ENCODE measurements at places on chromosomes 2 and 18.

GRCh38 chr18:44841221-44841620 is 160.5 kb downstream of the SETBP1 start:
- DNase-seq = no peak

DNA sequence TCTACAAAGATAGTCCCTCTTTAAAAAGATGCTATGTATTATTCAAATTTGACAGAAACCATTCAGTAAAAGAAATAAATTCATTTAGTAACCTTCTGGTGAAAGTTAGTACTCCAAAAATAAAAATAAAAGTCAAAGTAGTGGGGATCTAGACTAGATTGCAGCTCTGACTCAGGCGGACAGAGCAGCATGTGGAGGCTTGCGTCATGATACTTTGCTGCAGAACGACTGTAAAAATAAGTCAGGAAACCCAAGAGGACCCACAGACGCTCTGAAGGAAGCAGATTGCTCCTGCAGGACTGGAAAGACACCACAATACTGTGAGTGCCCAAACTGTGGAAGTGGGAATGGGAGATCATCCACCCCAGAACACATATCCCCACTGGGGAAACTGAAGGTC is 301.9 kb downstream of the RIT2 start:
- DNase-seq = no peak

GRCh38 chr2:197011801-197012641 is 85.5 kb upstream of the PGAP1 start:
- no peak for DNase-seq

GRCh38 chr18:39057423-39058064 is 1491.9 kb upstream of the CELF4 start:
- no peak for DNase-seq

DNA sequence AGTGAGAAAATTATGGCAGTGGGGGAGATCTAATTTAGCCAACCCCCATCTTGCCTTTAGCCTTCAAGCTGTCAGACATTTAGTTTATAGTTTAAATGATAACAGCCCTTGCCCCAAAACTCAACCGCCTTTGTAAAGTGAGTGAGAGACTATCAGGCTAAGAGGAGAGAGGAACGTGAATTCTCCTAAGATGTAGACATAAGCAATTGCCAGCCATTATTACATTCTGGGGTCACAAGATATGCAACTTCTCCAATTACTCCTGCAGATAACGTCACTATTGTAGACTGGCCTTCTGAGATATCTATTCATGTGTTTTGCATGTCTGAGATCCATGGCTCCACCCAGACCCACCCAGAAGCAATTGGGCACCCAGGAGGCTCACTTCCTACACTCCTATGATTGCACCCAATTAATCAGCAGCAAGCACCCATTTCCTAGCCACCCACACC is 307.3 kb downstream of the NBAS start:
- no peak for DNase-seq

GRCh38 chr2:58939388-58939787 is 698.3 kb upstream of the FANCL start:
- DNase-seq = no peak

GRCh38 chr2:29469516-29469915 is 354.3 kb downstream of the CLIP4 start:
- DNase-seq = no peak

DNA sequence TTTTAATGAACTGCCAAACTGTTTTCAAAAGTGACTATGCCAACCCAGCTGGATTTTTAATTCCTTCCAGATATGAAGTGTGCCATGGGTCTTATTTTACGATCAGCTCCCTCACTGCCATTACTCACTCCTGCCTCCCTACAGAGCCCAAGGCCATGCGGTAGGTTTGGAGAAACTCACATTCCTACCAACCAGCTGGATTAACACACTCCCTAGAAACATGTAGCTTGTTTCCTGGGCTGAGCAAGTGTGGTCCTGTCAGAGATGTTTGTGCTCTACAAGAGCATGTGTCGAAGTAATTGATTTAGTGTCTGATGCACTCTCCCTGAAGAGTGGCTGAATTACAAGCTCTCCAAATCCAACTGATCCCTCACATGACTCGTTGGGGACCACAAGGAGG is 82.5 kb downstream of the SPP2 start:
- DNase-seq = no peak

DNA sequence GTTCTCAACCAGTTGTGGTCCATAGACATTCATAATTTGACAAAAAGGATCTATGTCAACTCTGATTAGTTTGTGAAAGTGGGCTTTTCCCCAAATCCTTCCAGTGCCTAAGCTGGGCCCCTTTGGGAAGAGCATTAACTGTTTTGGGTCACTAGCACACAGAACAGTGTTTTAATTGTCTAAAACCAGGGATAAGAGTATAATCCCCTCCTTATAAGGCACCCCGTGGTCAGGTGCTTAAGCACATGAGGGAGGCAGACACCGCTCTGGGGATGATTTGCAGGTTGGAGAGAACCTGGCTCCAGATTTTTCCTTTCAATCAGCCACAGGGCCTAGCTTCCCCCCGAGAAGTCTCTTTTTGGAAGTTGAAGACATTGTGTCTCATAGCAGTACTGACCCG is 53.6 kb upstream of the RFX8 start:
- no peak for DNase-seq

DNA sequence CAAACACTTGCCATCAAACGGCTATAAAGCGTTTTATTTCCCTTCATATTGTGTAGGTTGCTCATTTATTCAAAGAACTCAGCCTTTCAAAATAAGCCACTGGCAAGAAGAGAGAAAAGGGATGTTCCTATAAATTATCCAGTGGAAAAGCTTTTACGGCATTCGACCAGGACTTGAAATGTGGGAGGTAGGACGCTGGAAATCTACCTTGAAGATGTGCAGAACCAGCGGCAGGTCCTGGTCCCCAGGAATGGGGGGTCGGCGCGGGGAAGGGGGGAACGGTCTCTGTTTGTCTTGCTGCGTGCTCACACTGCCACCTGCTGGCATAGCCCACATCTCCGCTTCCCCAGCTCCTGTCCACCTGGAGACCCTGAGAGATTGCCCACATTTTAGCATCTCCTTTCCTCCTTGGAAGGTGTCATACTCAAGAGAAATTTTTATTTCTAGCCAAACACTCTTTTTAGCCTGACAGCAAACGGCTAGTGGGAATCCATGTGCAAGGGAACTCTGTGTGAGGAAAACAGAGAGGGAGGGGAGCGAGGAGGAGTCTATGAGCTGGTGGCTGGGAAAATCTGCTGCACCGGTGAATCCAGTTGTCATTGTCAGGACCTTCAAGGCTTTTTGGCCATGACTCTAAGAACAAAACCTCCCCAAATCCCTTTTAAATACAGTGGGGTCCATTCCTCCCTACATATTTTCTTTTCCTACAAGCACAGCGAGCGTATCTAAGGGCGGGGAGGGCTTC is 349.0 kb upstream of the PKDCC start:
- DNase-seq = no peak

Data from cortex of kidney (tissue), 1 donor.